ENCODE measurements at places on chromosomes 3 and 15. TPM values are rescaled to one million over a fixed set of nuclear protein-coding genes. Genes with fewer than 3 reads are reported as not detected.

CKMT1B gene
- not detected for total RNA-seq

CCDC39 gene
- total RNA-seq = 0.52 TPM

GNAT1 gene
- not detected for total RNA-seq

CCDC14 gene
- 32.8 TPM for total RNA-seq

ZBTB20 gene
- total RNA-seq = 12.0 TPM

TRAIP gene
- total RNA-seq = 2.4 TPM

ZNF385D gene
- 1.5 TPM for total RNA-seq

SCG5 gene
- 24.3 TPM for total RNA-seq

GOLGA8J gene
- 0.09 TPM for total RNA-seq

C3orf52 gene
- total RNA-seq = 2.0 TPM

LSG1 gene
- 24.0 TPM for total RNA-seq

DENND6A gene
- 9.6 TPM for total RNA-seq

MB21D2 gene
- 5.1 TPM for total RNA-seq

TMEM108 gene
- not detected for total RNA-seq

Data from bronchial smooth muscle cell (primary cell).